Left lung (tissue), 14 donors: ENCODE measurements at places on chromosomes 2 and 18. TPM values are rescaled to one million over a fixed set of nuclear protein-coding genes. Genes with fewer than 3 reads are reported as not detected.

DNA sequence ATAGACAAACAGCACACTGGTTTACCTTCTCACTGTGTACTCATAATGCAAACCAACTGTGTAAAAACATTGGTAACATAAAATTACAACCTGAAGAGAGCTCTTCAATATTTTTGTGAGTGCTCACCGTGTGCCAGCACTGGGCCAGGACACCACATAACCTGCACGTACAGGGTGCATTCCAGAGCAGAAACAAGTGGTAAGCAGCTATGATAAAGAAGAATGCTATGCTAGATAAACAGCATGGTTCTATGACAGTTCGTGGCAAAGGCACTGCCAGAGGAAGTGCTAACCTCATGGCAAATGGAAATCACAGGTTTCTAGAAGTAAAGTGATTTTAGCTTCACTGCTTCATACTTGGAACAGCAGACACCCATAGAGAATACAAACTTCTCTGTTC, 343.5 kb downstream of the MTX2 start:
- H3K36me3 ChIP-seq: no peaks in the 10 kb centered on the region
- no peak overlapping the region for H3K4me3 ChIP-seq
- H3K4me1 ChIP-seq: no peaks in the 10 kb centered on the region
- DNase-seq: no peak
- H3K27ac ChIP-seq: no peak overlapping the region
- no peaks in the 10 kb centered on the region for H3K27me3 ChIP-seq

DNA sequence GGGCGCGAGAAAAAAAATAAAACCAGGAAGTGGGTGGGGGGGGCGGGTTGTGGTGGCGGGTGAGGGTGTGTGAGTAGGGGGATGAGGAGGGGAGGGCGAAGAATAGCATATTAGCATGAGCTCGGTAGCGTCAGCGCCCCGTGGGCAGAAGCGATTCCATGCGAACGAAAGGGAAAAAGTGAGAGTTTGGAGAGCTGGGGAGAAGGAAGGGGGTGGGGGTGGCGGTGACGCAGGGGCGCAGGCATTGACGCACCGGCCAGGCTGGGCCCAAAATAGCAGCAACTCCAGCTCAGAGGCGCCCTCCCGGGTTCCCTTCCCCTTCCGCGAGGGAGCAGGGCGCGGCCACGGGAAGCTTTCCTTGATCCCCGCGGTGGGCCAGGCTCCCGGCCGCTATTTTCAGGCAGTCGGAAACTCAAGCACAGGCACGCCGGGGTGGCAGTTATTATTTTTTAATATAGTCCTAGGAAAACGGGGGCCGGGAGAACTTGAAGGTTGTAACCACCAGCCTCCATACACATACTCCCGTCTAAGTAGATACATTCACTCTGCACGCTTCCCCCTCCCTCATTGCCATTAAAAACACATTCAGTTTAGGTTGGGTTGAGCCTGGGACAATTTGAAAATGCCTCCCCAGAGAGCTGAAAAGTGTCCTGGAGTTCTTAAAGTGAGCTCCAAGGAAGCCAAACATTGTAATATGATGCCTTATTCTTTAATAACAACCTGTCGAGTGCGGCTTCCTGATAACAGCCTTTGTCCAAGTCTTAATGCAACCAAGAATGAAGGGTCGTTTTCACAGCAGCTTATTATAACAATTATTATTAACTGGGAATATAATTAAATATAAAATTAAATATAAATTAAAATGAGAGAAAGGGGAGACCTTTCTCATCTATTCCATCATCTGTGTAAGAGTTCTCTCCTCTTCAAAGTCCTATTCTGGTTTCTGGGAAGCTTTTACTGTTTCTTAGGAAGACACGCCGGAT, 2.3 kb upstream of the NR4A2 start:
- H3K4me3 ChIP-seq: peak overlapping the region; percentile 74
- H3K27me3 ChIP-seq: peaks cover 13% of the 10 kb centered on the region
- peak; percentile 87 for DNase-seq
- peaks cover 53% of the 10 kb centered on the region for H3K4me1 ChIP-seq

GRCh38 chr18:65651192-65651591, 99.6 kb upstream of the CDH7 start:
- H3K27me3 ChIP-seq: no peaks in the 10 kb centered on the region
- no peak overlapping the region for H3K4me3 ChIP-seq
- DNase-seq: no peak
- no peaks in the 10 kb centered on the region for H3K36me3 ChIP-seq
- H3K27ac ChIP-seq: no peak overlapping the region

- peak overlapping the region; percentile 20 for H3K4me3 ChIP-seq
- H3K36me3 ChIP-seq: no peaks in the 10 kb centered on the region
- DNase-seq: peak; percentile 51
- peaks cover 83% of the 10 kb centered on the region for H3K27me3 ChIP-seq
- peaks cover 68% of the 10 kb centered on the region for H3K4me1 ChIP-seq
These were observed 2.9 kb downstream of the CYP26B1 start for GRCh38 chr2:72144632-72145288.

- H3K4me1 ChIP-seq: no peaks in the 10 kb centered on the region
- H3K36me3 ChIP-seq: no peaks in the 10 kb centered on the region
- no peaks in the 10 kb centered on the region for H3K27me3 ChIP-seq
These were observed 761.0 kb downstream of the EPHA4 start for GRCh38 chr2:220811115-220811514.

DNA sequence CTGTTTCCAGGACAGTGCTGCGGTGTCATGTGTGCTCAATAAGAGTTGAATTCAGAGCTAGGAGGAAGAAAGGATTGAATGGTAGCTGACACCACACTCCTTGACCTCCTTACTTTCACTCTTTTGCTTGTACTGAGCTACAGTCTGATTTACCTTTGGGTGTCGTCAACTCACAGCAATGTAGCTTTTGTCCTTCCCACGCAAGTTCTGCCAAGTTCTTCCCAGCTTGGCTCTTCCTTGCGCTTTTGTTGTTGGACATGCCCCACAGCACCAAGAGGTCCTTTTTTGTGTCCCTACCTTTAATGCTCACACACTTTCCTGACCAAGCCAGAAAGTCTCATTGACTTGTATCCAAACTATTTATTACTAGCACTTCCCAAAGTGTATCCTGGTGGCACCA, 38.3 kb upstream of the ITGB6 start:
- H3K36me3 ChIP-seq: no peaks in the 10 kb centered on the region
- no peak overlapping the region for H3K4me3 ChIP-seq
- no peaks in the 10 kb centered on the region for H3K27me3 ChIP-seq
- DNase-seq: no peak

MYL12A gene
- total RNA-seq: 556 TPM

TMEM178A gene
- 1.5 TPM for total RNA-seq

MMADHC gene
- total RNA-seq: 80.1 TPM
